C1 segment of cervical spinal cord (tissue), 14 donors: ENCODE measurements at places on chromosomes 4 and X.

DNA sequence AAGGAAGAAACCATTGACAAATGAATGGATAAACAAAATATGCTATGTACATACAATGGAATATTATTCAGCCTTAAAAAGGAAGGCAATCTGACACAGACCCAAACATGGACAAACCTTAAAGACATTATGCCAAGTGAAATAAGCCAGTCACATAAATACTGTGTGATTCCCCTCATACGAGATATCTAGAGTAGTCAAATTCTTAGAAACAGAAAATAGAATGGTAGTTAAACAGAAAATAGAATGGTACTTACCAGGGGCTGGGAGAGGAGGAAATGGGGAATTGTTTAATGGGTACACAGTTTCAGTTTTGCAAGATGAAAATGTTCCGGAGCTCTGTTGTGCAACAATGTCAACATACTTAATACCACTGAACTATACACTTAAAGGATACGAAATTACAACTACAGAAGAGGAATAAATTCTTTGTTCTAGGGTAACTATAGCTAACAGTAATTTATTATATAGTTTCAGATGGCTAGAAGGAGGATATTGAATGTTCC is 47.8 kb upstream of the DUSP21 start:
- DNase-seq: no peak

GRCh38 chr4:150079081-150079581 is 886 bp downstream of the DCLK2 start:
- DNase-seq: no peak

DNA sequence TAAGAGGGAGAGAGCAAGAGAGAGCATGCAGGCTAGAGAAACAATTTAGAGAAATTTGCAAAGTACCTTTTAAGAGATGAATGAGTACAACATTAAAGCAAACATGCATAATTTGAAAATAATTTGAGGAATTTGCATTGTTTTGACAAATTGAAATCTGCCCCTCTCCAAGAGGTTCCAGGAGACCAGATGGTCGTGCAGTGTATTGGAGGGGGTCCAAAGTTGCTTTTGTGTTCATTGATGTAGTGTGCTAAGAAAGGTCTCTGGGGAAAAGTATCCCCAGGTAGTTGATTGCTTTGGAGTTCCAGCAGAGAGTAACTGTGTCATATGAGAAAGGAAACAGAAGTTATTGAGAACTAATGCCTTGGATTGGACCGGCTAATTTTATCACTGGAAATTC is 635.0 kb upstream of the TENM3 start:
- no peak for DNase-seq

- no peak for DNase-seq
These were observed 1160.1 kb downstream of the NLGN4X start for GRCh38 chrX:5068550-5068949.

GRCh38 chr4:123438031-123438430 is 41.4 kb downstream of the SPRY1 start:
- DNase-seq: no peak

GRCh38 chr4:105236916-105237311 is 90.2 kb downstream of the TET2 start:
- DNase-seq: no peak

- DNase-seq: no peak
These were observed 28.5 kb upstream of the MANBA start for GRCh38 chr4:102789317-102789717.

DNA sequence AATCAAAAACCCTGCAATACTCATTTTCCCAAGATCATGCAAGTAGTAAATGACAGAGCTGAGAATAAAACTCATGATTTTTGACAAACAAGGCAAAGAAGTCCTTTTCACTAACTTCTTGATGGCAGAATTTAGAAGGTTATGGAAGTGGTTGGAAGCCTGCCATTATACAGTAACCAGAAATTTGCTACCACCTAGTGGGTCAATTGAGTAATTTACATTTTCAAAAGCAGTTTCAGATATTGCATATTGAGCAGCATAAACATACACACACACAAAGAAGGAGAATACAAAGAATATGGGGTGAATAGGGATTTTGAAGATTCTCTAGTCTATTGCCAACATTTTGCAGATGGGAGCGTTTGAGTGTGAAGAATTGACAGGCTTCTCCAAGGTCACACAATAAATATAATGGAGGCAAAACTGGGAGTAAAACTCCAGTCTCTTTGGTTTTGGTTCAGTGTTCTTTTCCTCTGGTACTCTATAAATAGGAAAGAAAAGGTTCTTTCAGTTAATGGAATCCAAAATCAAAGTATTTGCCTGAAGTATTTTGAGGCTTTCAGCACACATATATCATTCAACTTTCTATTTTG is 70.2 kb downstream of the GC start:
- no peak for DNase-seq

- DNase-seq: no peak
These were observed 287.4 kb downstream of the SMARCA1 start for GRCh38 chrX:129235903-129236302.

DNA sequence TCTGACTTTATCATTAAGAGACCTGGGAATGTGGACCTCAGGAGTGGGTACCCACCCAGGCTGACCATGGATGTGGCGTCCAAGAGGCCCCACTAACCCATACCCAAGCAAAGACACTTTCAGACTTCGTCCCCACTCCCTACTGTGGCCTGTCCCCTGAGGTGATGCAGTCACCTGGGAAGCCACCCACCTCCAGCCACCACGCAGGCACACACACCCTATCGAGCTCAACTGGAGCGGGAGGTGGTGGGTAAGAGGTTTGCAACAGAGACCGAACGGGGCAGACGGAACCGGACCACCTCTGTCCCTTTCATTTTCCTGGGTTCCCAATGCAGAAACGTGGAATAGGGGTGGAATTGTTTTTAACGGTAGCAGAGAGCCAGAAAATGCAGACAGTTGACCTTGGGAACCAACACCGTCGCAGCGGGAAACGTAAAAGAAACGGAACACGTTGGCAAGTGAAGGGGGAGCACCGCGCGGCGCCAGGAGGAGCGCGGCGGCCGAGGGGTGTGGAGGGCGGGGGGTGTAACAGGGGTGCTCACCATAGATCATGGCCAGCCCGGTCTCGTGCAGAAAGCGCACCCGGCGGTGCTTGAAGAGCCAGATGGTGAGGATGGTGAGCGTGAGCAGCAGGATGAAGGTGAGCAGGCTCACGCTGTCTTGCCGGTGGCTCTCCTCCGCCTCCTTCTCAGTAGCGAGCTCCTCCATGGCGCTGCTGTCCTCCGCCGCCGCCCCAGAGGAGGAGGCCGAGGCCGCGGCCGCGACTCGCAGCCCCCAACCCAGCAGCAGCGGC is 559 bp downstream of the SLC9A7 start:
- no peak for DNase-seq

DNA sequence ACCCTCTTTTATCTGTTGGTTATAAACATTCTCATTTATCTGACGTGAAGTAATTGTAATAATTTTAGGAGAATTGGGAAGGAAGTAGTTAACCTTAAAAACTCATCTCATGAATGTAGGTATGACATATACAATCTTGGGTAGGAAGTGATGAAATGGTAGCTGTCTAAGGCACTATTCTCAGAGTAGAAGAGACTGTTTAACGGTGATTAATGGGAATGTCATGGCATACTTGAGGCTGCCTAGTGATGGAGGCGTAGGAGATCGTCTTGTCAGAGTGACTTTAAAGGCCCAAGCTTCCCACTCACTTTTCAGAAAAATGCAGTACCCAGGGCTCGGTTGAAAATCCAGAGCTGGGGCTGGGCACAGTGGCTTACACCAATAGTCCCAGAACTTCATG is 19.4 kb upstream of the AGA start:
- DNase-seq: no peak
